ENCODE measurements at places on chromosomes 3 and 15.
A peak's percentile ranks its signal among the peaks of the same experiment; 100 is the strongest.

- no peak for DNase-seq
Measured at GRCh38 chr15:66389098-66389858, 2.6 kb downstream of the MAP2K1 start.

DNA sequence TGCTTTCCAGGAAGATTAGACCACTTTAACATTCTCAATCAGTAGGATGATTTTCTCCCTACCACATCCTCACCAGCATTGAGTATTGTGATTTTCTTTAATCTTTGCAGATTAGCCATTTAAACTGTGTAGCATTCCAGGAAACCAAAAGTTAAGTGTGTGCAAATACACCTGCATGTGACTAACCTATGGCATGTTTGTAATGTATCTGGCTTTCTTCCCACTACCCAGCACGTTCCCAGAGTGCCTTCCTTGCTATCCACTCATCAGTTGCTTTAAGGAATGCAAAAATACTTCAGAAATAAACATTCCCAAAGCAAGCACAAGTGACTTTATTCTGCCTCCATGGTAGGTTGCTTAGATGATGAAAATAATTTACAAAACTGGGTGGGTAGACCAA, 74.2 kb downstream of the ATG7 start:
- no peak for DNase-seq

DNA sequence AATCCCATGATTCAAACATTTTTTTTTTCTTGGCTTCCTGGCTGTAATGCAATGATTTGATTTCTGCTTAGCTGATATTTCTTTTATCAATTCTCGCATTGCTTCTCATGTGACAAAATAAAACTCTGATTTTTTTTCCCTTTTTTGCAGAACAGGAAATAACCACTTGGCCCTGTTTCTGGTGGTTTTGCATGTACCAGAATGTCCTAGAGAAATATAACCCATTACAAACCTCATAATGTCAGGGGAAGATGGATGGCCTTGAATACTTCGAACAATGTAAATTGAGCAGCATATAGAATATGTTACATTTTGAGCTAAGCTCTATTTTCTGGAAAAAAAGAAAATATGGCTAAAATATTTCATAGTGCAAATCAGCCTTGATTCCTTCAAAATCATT, 275.6 kb downstream of the RAP2B start:
- DNase-seq: no peak

GRCh38 chr15:73165435-73165834, 113.2 kb downstream of the NEO1 start:
- no peak for DNase-seq

GRCh38 chr3:183259621-183260020, 6.6 kb downstream of the B3GNT5 start:
- no peak for DNase-seq

GRCh38 chr3:72345237-72345878, 502.9 kb downstream of the SHQ1 start:
- peak; percentile 27 for DNase-seq

GRCh38 chr15:62404194-62404985, 239.3 kb upstream of the C2CD4B start:
- DNase-seq: no peak

All from CD4-positive, alpha-beta T cell treated with Interleukin-6 at 100 ng/mL for 8 hours (primary cell).